ENCODE measurements at places on chromosomes 4 and X.

GRCh38 chrX:124493984-124494383, 147.6 kb downstream of the SH2D1A start:
- DNase-seq = no peak

GRCh38 chr4:95548738-95549245, at the start of gene UNC5C:
Gene UNC5C, minus strand, starts transcription at chr4:95548973.
- no peak for DNase-seq

GRCh38 chr4:62030958-62031357, 830.8 kb downstream of the ADGRL3 start:
- no peak for DNase-seq

- no peak for DNase-seq
Observed at GRCh38 chr4:114494246-114494803, 104.3 kb upstream of the UGT8 start.

DNA sequence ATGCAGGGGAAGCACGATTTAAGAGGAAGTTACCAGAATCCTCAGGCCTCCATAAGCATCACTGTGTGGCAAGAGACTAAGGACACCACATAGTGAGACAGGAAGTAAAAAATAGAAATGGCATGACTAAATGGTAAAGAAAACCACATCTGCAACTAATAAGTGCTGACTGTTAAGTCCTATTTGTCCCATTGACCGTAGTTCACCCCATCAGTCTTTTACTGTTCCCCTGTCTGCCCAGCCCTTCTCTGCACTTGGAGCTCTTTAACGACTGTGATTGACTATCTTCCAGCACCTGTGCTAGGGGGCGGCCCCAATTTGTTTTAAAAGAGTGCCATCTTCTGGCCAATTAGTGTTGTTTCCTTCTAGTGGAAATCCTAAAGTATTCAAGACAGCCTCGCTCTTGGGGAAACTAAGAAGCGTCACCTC, 94.2 kb downstream of the MAOA start:
- peak; percentile 9 for DNase-seq

- no peak for DNase-seq
Observed at GRCh38 chr4:185700048-185700447, 111.9 kb downstream of the SORBS2 start.

DNA sequence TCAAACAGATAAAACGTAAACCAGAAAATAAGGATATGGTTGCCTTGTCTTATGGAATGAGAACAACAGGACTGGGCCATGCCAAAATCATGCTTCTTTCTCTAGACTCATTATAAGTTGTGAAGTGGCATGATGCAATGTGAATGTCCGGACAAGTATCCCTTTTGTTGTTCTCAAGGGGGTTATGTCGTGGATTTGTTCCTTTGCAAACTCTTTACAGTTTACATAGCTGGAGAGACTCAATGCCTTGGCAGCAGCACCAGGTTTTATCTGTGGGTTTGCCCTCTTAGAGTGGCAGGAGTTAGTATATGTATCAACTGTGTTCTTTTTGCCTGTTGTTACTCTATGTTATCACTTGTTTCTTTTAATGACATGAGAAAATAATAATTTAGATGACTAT, 41.4 kb downstream of the SPRY1 start:
- DNase-seq = no peak

DNA sequence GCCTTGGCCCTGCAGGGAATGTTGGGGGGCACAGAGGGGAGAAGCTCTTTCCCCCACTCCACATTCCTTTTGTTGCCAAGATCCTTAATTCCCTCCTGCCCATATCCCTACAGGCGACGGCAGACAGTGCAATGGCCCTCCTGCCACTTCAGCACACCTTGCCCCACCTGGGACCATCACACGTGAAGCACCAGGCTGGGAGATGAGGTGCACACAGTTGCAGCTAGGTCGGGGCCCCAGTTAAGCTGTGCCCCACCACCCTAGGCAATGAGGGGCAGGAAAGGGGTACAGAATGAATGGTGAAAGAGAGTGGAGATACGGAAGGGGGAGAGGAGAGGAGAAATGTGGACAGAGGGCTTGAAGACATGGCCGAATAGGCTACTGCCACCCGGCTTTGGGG, 26.2 kb downstream of the NALF2 start:
- no peak for DNase-seq

GRCh38 chrX:87167841-87168240, 349.8 kb upstream of the KLHL4 start:
- DNase-seq = no peak

- DNase-seq = no peak
Observed at GRCh38 chr4:2135083-2135482, 76.0 kb downstream of the NAT8L start.
